Central memory CD8-positive, alpha-beta T cell (primary cell): ENCODE measurements at places on chromosomes 1 and 21.

- no peaks in the 10 kb centered on the region for H3K27me3 ChIP-seq
- H3K4me1 ChIP-seq, result peaks cover 18% of the 10 kb centered on the region
- no peak overlapping the region for H3K4me3 ChIP-seq
- peaks cover 4% of the 10 kb centered on the region for H3K36me3 ChIP-seq
These were observed 4.4 kb downstream of the DVL1 start for GRCh38 chr1:1344655-1345361.

DNA sequence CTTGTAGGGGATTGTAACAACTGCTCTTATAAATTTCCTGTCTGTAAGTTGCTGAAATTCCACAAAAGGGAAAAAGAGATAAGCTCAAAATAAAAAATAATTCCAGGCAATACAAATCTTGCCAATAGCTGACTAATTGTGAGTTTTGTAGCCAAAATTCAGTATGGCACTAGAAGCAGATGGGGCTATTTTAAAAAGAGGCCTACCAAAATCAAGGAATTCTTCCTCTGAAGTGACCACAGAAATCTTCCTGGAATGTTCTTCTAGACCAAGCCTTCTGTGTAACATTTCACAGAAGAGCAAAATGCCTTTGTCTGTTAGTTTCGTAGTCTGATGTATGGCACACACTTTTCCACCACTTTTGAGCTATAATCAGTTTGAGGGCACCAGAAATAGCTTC lies 127.6 kb downstream of the CYYR1 start:
- no peak overlapping the region for H3K4me3 ChIP-seq
- H3K27me3 ChIP-seq, result no peaks in the 10 kb centered on the region
- H3K27ac ChIP-seq, result no peak overlapping the region
- no peak for DNase-seq
- H3K36me3 ChIP-seq, result no peaks in the 10 kb centered on the region

DNA sequence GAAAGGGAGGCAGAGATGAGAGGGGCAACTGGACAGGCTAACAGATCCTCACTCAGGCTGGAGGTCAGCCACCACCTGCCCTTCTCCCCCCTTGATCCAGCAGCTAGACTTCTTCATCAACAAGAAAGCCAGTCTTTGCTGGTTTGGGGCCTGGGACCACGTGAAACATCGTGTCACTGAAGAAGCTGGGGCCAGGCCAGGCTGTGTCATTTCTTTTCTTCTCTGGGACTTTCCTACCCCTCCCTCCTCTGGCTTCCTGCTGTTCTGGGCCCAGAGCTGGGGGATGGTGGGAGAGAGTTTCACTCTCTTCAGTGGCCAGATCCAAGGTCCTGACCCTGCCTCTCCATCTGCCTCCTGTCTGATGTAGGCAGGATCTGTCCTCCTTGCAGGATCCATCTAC lies 18.1 kb upstream of the SLC26A9 start:
- H3K36me3 ChIP-seq, result no peaks in the 10 kb centered on the region
- H3K27me3 ChIP-seq, result peaks cover 53% of the 10 kb centered on the region
- no peak overlapping the region for H3K27ac ChIP-seq
- no peak overlapping the region for H3K4me3 ChIP-seq
- H3K4me1 ChIP-seq, result peaks cover 5% of the 10 kb centered on the region
- DNase-seq, result no peak

DNA sequence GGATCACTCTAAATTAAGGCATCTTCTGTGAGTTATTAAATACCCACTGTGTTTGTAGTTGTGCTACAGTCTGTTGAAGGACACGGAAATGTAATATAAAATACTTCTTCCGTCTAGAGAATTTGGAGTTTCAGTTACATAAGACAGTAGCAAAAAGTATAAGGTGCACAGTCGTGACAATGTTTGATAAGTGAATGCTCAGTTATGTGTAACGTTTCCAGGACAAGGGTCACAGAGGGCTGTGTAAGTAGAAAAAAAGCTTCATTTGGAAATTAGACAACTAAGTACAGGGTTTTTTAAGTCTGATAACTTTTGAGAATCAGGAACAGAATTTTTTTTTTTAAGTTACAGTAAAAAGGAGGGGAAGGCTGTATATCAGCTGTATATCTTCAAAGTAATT lies 27.5 kb downstream of the SRSF11 start:
- H3K4me1 ChIP-seq, result peaks cover 19% of the 10 kb centered on the region
- H3K4me3 ChIP-seq, result no peak overlapping the region
- H3K27ac ChIP-seq, result peak overlapping the region; percentile 44
- no peak for DNase-seq
- peaks cover 78% of the 10 kb centered on the region for H3K36me3 ChIP-seq
- no peaks in the 10 kb centered on the region for H3K27me3 ChIP-seq

DNA sequence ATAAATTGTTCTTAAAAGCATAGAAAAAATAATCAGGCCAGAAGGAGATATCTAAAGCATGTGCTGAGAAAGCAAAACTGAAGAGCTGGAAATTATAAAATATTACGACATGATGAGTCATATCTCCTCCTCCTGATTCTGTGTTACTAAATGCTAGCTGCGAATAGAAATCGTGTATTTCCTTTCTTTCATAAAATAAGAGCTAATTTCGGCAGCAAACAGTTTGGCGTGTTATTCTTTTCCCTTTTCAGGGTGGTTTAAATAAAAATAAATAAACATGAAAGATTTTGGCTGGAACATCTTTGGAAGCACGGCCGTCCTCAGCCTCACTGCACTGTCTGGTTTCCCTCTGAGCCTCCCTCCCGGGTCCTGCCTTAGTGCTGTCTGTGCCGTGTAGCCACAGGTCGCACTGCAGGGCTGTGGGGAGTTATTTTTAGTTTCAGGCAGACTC lies 56.0 kb downstream of the ADARB1 start:
- no peak overlapping the region for H3K27ac ChIP-seq
- peaks cover 13% of the 10 kb centered on the region for H3K36me3 ChIP-seq
- H3K4me1 ChIP-seq, result peaks cover 18% of the 10 kb centered on the region
- no peak for DNase-seq
- no peak overlapping the region for H3K4me3 ChIP-seq

DNA sequence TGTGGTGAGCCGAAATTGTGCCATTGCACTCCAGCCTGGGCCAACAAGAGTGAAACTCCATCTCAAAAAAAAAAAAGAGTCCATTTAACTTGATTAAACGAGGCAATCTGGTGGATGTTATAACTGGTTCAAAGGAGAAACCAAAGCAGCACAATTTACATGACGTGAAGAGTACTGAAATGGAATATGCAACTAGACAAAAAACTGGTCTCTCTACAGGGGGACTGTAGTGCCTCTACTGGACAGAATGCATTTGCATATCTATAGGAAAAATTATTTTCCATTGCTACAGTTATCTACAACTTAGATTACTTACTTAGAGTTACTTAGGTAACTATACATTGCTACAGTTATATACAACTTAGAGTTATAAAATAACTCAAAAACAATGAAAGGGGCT lies 2.7 kb upstream of the CAPN2 start:
- no peak overlapping the region for H3K27ac ChIP-seq
- H3K36me3 ChIP-seq, result peaks cover 7% of the 10 kb centered on the region
- no peak for DNase-seq
- no peaks in the 10 kb centered on the region for H3K27me3 ChIP-seq

DNA sequence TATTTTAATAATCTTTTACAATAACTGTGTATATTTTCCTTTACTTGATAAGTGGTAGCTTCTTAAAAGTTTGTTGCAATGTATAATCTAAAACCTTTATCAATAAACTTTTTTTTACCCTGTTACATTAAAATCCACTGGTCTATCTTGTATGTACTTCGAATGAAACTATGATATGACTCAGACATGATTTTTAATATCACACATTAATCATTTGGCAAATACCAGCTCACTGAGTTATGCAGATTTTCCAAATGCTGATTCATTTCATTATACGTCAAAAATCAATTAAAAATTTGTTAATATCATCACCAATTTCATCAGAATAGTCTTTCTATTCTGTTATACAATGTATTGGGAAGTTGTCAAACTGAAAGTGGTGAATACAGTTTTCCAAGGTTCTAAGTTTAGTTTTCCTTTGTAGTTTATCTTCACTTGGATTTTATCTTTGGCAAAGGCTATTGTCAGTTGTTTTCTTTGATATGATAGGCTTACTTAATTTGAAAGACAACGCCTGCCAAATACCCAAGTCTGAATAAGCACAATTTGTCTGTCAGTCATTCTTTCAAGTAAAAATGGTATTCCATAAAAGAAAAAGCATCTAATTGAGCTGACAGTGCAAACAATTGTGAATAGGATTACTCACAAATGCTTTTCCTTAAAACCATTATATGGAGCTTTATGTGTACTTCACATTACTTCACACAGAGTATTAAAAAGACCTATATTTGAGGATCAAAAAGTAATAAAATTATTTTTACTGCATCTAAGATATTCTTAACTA lies 127.0 kb downstream of the NME7 start:
- no peaks in the 10 kb centered on the region for H3K27me3 ChIP-seq
- no peak for DNase-seq
- no peaks in the 10 kb centered on the region for H3K4me1 ChIP-seq
- H3K36me3 ChIP-seq, result no peaks in the 10 kb centered on the region

DNA sequence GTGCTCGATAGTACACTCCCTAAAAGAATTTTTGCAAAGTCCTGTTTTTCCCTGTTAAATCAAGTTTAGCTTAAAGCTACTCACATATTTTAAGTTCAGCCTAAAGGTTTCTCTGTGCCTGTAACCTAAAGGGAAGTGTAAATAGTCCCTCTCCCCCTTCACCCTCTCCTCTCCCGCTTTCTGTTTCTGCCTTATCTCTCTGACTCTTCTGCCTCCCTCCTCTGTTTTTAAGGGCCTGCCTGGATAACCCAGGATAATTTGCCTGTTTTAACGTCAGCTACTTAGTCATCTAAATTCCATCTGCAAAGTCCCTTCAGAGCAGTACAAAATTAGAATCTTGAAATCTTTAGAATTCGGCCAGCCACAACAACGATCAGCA lies 92.6 kb downstream of the NID1 start:
- H3K36me3 ChIP-seq, result peaks cover 2% of the 10 kb centered on the region
- no peaks in the 10 kb centered on the region for H3K27me3 ChIP-seq
- H3K4me3 ChIP-seq, result peak overlapping the region; percentile 48
- H3K4me1 ChIP-seq, result peaks cover 16% of the 10 kb centered on the region
- no peak for DNase-seq
- peak overlapping the region; percentile 84 for H3K27ac ChIP-seq

DNA sequence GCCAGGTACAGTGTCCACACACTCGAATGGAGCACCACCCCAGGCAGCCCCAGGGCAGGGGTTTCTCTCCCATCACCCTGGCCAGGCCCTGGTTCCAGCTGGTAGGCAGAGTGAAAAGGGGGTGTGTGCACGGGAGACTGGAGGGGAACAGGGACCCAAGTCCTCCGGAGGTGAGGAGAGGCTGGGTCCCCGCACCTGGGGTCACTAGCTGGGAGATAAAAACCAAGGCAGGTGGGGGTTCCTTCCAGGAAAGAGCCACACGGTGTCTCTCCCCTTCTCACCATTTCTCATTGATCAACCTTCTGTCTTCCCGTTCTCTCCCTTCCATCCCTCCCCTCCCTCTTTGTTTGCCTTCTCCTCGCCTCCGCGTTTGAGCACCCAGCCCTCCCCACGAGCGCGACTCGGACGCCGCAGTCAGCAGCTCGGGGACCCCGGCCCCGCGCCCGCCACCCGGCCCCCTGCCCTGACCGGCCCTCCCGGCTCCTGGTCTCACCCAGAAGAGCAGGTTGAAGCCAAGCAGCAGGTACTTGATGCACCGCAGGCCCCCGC lies 358 bp downstream of the TSPAN2 start:
- peaks cover 41% of the 10 kb centered on the region for H3K4me1 ChIP-seq
- DNase-seq, result no peak
- peak overlapping the region; percentile 73 for H3K4me3 ChIP-seq
- peak overlapping the region; percentile 68 for H3K27ac ChIP-seq

GRCh38 chr1:212413902-212414327 lies 771 bp downstream of the PACC1 start:
- H3K27ac ChIP-seq, result peak overlapping the region; percentile 63
- no peak for DNase-seq
- H3K4me3 ChIP-seq, result peak overlapping the region; percentile 99
- H3K27me3 ChIP-seq, result no peaks in the 10 kb centered on the region
- H3K36me3 ChIP-seq, result peaks cover 8% of the 10 kb centered on the region

DNA sequence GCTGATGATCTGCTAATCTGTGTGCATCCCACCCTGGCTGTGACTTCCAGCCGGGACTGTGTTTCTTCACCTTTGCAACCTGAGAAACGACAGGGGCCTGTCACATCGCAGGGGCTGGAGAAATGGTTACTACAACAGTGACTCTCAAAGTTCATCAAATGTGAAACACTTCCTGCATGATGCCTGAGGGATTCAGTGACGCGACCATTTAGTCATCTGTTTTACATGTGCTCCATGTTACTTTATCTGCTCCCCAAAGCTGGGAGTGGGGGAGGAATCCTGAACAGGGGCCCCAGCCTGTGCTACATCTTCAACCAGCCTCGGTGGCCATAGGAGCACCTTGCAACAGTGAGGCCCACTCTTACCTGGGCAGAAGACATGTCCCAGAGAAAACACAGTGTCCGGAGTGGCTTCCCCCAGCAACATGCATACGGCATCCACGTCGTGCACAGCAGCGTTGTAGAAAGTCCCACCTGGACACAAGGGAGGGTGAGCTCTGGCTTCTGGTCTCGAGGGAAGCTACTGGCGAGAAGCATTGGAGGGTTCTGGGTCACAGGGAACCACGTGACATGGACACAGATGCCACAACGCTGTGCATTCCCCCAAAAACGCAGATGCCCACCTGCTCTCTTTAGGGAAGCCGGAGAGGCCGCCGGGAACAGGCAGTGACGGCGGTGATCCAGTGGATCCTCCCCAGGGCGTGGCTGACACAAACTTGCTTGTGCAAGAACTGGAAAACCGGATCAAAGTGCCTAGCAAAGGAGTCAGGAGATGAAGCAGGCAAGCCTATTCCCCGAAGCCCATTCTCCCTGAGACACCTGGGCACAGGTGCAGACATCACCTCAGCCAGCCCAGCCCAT lies 9.6 kb upstream of the CCDC27 start:
- H3K27me3 ChIP-seq, result no peaks in the 10 kb centered on the region
- H3K27ac ChIP-seq, result no peak overlapping the region
- no peak for DNase-seq
- no peak overlapping the region for H3K4me3 ChIP-seq
- peaks cover 10% of the 10 kb centered on the region for H3K36me3 ChIP-seq

DNA sequence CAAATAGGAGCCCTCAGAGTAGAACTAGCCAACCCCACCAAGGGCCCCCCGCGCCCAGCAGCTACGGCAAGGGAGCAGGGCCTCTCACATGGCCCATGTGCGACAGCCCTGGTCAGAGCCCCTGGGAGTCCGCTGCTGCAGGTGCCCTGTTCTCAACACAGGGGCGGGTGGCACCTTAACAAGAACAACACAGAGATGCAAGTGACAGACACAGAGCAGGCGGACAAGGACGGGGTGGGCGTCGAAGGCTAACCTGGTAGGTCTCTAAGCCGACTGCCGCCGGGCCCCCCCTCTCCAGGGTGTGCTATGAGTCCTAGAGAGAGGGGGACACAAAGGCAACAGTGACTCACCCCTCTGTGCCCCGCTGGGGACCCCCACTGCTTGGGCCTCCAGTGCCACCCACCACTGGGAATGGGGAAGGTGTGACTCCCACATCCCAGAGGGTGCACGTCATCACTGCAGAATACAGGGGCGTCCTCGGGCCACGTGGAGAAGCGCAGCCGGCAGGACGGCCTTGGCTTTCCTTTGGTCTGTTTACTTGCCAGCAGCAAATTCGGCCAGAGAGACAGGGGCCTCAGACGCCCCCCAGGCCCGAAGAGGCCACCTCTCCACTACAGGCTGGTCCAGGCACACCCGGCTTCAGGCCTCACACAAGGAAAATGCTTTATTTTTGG lies 44.8 kb downstream of the PRDM15 start:
- no peaks in the 10 kb centered on the region for H3K27me3 ChIP-seq
- no peak for DNase-seq
- no peak overlapping the region for H3K27ac ChIP-seq
- no peak overlapping the region for H3K4me3 ChIP-seq

GRCh38 chr1:173409613-173410012 lies 67.5 kb upstream of the PRDX6 start:
- no peak overlapping the region for H3K4me3 ChIP-seq
- no peak for DNase-seq
- peaks cover 28% of the 10 kb centered on the region for H3K4me1 ChIP-seq
- H3K27ac ChIP-seq, result peak overlapping the region; percentile 69
